ENCODE measurements at places on chromosomes 4 and X.

DNA sequence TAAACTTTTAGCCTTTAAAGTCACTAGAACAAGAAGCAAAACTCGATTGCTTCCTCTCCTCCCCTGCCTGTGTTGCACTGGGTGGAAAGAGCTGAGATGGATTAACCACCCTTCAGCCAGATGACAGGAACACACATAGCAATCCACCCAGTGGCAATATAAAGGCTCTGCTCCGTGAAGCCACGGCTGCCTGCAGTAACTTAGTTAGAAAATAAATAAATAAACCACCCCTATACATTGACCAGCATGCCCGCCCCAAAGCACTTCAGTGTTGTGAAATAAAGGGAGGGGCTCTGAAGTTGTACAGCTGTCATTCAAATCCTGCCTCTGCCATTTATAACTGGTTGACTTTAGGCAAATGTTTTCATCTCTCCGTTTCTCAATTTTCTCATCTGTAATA is 217.1 kb upstream of the LDB2 start:
- DNase-seq = no peak

DNA sequence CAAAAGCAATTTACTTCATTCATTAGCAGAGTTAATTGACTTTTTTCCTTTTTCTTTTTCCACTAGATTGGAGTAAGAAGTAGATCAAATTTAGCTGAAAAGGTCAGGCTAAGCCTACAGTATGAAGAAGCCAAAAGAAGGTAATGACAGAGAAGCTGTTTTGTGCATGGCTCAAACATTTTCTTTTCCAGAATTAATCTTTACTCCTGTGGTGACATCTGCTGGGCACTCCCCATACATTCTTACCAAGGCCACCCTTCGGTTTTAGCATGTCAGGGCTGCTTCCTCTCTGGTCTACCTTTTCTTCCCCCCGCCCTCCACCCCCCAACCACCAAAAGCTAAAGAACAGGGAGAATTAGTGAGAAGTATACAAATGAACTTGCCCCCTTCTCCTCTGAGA is 70.2 kb downstream of the CLDN22 start:
- peak; percentile 34 for DNase-seq

GRCh38 chrX:124263743-124264142 is 68.7 kb upstream of the TEX13D start:
- no peak for DNase-seq

GRCh38 chr4:141573678-141574077 is 62.7 kb upstream of the IL15 start:
- DNase-seq = no peak

GRCh38 chrX:19750028-19750782 is 137.2 kb downstream of the SH3KBP1 start:
- DNase-seq = no peak

- DNase-seq = peak; percentile 1
Observed at GRCh38 chrX:74291577-74291963, 12.4 kb upstream of the ZCCHC13 start.

DNA sequence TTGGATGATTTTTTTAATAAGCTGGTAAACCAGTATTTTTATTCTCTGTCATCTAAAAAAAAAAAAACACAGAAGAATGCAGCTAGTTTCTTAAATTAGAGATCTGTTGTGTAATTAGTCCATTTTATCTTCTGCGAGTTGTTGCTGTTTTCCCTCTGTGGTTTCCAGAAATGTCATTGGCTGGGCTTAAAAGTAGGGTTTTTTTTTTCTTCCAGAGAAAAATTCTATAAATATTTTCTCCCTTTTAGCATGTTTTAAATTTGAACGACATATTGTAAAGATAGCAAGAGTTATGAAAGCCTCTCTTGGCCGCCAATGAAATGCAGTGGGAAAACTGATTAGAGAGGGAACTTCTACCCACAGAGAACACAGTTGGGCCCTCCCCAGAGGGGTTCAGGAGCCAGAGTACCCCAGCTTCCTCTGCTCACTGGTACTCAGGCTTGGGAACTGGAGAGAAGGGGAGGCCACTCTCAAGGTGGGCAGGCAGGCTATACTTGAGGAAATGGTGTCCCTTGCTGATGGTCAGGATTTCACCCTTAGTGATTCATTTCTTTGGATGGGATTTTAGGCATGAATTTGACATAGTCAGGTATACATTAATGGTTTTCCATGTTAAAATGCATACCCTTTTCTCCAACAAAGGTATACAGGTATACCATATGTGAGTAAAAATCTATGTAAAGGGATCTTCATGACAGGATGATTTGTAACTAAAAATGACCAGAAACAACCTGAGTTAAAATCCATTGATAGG is 166.1 kb downstream of the BCOR start:
- DNase-seq = no peak

DNA sequence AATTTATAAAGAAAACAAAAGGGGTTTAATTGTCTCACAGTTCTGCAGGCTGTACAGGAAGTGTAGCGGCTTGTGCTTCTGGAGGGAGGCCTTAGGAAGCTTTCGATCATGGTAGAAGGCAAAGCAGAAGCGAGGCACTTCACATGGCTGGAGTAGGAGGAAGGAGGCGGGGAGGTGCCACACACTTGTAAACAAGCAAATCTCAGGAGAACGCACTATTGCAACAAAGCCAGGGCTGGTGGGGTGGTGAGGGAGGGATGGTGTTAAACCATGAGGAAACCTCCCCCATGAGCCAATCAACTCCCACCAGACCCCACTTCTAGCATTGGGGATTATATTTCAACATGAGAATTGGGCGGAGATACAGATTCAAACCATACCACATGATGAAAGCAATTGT is 1116.3 kb downstream of the FAT4 start:
- no peak for DNase-seq

DNA sequence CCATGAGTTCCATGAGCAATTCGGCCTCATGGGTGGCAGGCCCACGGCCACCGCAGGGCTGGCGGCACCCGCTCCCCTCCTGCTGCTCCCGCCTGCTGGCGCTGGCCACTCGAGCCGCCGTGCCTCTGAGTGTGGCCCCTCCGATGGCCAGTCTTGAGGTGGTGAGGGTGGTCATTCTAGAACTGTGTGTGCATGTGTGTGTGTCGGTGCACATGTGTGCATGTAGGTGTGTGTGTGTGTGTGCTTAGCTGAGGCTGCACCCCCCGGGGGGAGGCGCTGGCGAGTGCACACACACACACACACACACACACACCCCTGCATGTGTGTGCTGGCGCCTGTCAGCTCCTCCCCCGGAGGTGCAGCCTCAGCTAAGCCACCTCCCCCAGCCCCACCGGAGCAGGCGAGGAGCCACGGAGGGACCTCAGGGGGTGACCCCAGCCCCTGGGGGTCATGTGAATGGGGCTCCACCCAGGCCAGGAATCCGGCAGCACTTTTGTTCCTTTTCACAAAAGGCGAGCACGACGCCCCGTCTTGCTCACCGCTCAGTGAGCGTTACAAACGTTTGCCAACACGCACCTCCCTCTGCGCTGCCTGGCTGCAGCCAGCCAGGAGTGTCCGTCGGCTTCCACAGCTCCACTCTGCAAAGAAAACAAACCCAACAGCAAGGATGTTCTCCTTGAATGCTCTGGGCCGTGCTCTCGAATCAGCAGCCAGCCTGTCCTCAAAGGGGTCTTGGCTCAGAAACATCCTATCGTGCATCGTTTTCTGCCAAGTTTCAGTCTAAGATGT is 29.9 kb downstream of the FGFRL1 start:
- DNase-seq = peak; percentile 59

- no peak for DNase-seq
Observed at GRCh38 chr4:168610911-168611530, 114.2 kb downstream of the PALLD start.

DNA sequence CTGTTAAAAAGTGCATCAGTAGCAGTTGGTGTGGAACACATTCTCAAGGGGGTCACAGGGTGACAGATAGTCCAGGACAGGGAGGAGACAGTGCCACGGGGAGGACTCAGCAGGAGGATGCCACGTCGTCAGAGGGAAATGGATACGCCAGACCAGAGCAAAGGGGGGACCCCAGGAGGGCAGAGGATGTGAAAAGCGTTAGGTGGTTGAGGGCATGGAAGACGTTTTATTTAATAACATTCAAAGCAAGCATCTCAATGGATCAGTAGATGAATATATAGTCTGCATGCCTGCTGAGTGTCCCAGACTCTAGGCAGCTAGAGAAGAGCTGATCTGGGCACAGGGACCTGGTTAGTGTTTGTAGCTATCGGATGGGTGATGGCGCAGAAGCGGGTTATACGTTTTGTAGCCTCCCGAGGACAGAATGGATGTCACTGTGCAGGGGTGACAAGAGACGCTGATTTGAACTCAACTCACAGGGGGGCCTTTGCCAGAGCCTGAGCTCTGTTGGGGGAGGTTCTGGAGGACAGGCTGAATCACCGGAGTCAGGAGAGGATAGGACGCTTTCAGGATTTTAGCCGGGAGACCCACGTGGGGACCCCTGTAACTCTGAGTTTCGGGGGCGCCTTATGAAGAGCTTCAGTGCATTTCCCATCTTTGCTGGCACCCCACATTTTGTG is 81.3 kb downstream of the STOX2 start:
- no peak for DNase-seq

DNA sequence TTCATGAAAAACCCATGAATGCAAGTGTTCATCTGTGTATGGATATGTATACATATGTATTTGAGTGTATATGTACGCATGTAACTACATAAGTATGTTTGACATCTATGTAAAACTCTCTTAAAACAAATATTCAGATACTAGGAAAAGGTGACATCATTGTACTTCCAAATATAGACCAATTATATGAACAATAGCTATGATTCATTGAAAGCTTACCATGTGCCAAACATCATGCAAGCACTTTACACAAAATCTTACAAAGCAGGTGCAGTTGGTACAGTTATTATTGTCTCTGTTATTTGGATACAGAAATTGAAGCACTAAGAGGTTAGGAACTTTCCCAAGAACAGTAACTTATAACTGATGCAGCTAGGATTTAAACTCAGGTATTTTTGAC is 21.4 kb downstream of the MAGEB17 start:
- peak; percentile 24 for DNase-seq

- no peak for DNase-seq
Observed at GRCh38 chr4:137968956-137969678, 273.0 kb downstream of the SLC7A11 start.

DNA sequence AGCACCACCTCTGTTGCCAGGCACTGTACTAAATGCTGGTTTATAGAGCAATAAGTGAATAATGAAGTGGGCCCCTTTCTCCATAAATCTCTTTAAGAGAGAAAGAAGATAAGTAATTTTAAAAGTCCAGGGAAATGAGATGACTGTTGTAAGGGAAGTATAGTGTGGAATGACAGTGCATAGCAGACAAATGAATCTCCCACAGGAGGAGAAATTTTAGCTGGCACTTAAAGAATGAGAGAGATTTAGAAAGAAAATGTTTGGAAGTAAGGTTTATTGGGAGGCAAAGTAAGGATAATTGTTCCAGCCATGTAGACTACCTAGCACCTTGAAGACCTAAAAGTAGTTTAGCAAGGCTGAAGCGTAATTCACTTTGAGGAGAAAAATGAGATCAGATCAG is 1081.1 kb upstream of the PABPC4L start:
- DNase-seq = no peak

DNA sequence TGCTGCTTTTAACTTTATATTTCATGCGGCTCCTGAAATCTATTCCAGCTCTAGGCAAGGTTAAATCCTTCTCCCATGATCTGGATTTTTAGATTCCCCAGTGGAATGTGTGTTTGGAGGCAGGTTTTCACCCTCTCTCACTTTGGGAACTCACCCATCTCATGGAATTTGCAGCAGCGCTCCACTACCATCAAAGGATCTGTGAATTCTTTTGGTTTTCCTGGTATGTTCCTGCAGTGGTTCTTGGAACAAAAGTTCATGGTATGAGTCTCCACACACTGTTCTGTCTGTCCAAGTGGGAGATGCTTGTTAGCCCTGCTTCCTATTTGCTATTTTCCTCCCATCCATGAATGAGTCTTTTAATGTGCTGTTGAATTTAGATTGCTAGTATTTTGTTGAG is 14.0 kb downstream of the APOOL start:
- no peak for DNase-seq

DNA sequence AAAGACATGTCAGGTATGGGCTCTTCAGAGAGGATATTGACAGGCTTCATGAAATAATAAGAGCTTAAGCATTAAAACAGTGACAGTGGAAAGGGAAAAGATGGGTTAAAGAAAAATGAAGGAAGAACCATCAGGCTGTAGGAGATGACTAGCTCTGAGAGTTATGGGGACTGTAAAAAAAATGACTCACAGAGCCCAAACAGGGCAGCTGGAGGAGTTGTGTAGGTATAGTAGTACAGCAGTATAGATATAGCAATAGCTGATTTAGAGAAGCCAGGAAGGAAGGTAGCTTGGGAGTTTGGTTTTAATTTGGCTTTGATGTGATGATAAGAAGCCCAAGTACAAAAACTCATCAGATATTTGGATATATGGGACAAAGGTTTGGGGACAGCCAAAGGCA is 66.6 kb downstream of the FREM3 start:
- DNase-seq = no peak

DNA sequence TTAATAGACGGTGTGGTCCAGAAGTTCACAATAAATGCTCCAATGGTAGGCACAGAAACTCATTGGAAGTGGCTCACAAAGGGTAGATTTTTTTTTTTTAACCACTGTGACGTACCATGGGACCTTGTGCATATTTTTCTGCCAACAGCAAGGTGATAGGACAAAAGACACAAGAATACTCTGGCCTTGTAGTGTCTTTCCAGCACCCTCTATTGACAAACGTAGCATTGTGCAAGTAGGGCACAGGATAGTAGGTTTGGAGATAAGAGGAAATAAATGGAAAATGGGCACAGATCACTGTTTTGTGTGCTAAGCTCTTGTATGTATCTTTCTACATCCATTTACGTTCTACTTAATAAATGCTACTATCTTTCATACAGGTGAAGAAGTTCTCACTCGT is 2054.9 kb downstream of the PCDH7 start:
- DNase-seq = peak; percentile 19

- peak; percentile 20 for DNase-seq
Observed at GRCh38 chr4:62490635-62491034, 1290.5 kb downstream of the ADGRL3 start.

DNA sequence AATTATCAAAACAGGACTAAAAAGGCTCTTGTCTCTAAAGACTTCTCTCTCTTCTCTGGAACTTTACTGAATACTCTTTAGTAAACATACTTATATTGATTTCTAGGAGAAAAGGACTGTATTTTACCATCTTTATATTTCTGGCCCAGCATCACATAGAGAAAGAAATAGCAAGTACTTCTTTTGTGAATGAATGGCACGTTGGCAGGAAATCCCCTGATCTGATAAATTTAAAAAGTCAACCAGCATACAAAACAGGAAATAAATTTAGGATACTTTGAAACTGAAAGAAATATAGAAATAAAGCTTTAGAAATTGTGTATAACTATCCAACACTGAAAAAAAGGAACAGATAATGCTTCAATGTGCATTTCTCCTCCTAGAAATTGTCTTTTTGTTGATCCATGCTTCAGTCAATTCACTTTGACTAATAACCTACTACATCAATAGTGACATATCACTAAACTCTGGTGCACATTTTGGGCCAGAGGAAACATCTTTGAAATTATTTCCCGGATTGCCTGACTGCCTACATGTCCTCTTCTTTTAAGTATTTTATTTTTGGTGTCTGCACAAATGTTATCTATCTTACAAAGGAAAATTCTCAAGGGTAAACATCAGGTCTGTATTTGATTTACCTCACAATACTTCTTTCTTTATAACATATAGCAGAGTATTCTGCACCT is 183.5 kb upstream of the FSTL5 start:
- DNase-seq = no peak

- DNase-seq = no peak
Observed at GRCh38 chr4:78092850-78093249, 35.7 kb downstream of the FRAS1 start.

All from A172 (cell line).